ENCODE measurements at places on chromosomes 16 and 17. TPM values are rescaled to one million over a fixed set of nuclear protein-coding genes. Genes with fewer than 3 reads are reported as not detected.

Gene IGSF6
- total RNA-seq = not detected

Gene IL34
- 0.39 TPM for total RNA-seq

- no peak for DNase-seq
These were observed 126.3 kb upstream of the HSBP1 start for GRCh38 chr16:83681381-83681956.

- peak; percentile 64 for DNase-seq
These were observed 7.1 kb upstream of the IL32 start for GRCh38 chr16:3058139-3059030.

GRCh38 chr16:56856876-56857447, 8.0 kb upstream of the SLC12A3 start:
- DNase-seq = no peak

GRCh38 chr16:58970775-58971174, 236.7 kb upstream of the GOT2 start:
- DNase-seq = no peak

DNA sequence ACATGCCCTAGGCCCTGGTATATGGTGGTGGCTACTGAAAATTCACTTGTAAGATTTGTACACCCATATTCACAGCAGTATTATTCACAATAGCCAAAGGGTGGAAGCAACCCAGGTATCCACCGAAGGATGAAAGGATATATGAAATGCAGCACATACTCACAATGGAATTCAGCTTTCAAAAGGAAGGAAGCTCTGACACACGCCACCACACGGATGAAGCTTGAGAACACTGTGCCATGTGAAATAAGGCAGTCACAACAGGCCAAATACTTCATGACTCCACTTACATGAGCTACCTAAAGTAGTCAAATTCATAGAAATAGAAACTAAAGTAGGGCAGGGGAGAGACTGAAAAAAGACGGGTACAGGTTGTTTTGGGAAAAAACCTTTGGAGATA, 2.9 kb downstream of the XPO6 start:
- no peak for DNase-seq

DNA sequence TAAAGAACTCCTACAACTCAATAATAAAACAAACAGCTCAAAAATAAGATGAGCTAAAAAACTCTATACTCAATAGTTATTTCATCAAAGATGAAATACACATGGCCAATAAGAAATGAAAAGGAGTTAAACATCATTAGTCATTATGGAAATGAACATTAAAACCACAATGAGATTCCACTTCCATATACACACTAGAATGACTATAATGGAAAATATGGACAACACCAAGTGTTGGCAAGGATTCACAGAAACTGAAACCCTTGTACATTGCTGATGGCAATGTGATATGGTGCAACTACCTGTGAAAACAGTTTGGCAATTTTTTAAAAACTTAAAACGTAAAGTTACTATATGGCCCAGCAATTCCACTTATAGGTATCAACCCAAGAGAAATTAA, 91.4 kb downstream of the GRIN2A start:
- DNase-seq = no peak

DNA sequence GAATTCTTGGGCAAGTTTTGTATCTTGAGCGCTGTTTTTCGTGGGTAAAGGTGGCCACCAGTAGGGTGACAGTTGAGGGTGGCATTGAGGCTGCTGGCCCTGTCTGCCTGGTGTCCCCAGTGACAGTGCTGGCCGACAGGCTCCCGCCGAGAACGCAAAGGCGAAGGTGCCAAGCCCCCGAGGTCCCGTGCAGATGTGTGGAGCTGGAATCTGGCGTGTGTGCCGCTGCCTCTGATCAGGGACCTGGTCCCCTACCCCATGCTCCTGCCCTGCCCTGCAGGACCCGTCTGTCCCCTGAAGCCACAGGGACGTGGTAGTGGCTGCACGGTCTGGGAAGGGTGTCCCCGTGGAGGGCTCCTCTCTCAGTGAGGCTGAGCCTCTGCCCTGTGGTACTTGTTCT, 3.5 kb downstream of the UBE2I start:
- DNase-seq = no peak

DNA sequence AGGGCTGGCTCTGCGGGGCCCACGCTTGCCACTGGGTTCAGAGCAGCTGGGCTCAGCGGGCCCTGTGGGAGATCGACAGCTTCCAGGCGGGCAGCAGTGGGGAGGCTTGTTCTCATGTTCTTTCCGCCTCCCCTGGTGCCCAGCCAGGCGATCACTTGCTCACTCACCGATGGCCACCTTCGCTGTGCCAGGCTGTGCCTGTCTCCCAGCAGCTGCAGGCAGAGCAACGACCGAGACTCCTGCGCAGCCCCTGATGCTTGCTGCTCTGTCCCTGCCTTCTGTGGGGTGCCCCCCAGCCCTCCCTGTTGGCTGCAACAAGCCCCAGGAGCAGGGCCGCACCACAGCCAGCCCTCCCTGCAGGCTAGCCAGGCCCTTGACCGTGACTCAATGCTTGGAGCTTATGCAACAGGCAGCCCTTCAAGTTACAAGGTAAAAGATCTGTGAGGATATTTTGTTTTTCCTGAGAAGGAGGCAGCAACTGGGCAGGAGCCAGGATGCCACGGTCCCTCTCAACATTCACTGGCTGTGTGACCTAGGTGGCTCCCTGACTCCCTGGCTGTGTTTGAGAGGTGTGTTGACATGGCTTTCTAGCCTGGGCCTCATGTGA, 9.6 kb upstream of the SPNS2 start:
- DNase-seq = no peak

DNA sequence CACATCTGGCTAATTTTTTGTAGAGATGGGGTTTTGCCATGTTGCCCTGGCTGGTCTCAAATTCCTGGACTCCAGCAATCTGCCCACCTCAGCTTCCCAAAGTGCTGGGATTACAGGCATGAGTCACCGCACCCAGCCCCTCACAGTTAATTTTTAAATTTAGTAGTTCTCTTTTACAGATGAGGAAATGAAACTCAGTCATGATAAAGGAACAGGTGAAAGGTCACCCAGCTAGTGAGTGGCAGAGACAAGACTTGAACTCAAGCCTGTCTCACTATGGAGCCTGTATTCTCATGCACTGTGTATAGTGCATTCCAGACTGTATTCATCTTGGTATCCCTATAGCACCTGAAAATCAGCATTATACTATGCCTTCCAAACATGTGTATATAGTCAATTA, 77.1 kb upstream of the WSB1 start:
- no peak for DNase-seq

DNA sequence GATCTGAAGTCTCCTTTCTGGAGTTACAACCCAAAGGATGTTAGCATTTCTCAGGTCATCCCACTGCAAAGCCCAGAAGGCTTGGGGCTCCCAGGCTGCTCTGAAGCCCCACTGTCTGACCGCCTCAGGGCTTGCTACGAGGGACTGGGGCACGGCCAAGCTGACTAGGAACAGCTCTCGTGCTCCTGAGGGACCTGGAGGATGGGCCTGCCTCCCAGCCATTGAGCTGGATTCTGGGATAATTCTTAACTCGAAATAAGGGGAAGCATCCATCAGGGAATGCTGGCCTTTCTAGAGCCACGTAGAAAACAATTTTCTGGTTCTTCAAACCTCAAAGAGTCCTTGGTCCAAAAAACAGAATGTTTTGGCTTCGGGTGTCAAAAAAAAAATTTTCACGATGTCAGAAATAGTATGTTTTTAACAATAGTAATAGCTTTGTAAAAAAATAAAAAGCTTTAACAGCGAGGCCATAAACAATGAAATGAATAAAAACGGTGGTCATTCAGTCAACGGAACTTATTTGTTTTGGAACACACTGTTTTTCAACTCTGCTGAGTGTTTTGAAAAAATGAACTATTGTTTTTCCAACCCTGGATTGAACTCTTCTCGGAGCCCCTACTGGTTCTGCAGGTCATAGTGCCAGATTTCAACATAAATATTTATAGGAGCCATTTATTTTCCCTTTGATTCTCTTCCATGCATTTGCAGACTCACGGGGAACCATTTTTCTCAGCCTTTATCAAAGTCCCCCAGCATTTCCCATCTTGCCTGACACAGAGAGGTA, 16.4 kb upstream of the HERPUD1 start:
- DNase-seq = no peak

DNA sequence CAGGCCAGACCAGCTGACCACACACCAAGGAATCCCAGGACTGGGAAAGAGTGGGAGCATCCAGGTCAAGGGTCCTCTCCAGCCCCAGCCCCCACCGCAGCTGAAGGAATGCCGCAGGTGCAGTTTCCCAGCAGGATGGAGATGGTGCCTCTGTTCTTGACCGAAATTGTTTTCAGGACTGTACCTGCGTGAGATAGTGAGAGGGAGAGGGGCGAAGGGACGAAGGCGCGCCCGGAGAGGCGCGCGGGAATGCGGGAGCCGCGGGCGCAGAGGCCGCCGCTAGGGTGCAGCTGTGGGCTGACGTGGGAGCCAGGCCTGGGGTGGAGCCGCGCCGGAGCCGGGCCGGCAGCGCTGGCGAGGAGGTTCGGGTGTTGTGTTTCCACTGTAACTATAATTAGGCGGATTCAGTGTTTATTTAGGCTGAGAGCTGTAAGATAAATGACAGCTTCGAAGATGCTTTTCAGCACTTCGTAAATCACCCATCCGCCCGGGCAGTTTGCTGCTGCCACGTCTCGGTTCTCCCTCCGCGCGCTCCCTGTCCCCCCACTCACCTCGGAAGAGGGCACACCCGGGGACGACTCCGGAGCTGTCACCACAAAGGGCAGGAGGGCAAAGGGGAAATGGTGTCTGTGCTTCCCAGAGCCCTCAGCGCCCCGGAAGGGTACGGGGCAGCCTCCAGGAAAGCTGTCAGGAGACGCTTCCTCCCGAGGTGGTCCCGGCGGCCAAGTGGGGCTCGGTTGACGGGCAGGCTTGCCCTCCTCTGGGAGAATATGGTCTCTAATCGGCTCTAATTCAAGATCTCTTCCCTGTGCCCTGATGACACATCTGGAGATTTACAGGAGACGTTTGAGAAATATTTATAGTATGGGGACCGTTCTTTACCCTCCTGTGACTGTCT, 38.2 kb downstream of the HOXB1 start:
- peak; percentile 90 for DNase-seq

DNA sequence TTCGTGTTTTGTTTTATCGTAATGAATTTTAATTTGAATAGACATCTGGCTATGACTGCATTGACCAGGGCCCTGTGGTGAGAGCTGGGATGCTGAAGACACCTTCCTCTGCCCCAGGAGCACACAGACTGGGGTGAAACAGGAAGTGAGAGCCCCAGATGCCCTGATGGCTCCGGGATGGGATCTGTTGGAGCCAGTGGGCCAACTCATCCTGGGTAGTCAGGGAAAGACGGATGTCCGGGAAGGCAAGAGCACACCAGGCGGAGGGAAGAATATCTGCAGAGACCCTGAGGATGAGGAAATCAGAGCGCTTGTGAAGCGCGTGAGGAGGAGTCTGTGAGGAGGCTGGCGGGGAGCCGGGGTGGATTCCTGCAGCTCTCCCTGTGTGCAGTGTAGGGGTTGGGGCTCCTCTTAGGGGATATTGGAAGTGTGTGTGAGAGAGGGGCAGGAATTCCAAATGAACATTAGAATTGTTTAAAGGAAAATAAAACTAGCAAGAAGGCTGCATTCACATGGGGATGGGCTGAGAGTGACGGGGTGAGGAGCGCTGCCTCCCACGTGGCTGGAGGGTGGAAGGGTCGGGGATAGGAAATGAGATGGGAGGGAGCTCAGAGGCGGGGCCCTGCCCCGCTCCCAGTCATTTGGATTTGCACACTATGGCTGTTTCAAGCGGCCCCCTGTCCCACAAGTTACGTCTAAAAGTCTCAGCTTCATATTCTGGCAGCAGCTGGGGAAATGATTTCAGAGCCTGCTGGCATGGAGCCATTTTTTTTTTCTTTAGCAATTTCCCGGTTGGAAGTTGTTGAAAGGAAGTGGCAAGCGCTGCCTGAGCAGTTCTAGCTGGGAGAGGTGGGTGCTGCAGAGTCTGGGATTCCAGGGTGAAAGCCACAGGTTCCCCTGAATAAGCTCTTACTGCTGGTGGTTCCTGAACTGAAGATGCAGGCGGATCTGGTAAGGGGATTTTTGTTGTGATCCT, 71.2 kb upstream of the LGALS9 start:
- DNase-seq = peak; percentile 48

DNA sequence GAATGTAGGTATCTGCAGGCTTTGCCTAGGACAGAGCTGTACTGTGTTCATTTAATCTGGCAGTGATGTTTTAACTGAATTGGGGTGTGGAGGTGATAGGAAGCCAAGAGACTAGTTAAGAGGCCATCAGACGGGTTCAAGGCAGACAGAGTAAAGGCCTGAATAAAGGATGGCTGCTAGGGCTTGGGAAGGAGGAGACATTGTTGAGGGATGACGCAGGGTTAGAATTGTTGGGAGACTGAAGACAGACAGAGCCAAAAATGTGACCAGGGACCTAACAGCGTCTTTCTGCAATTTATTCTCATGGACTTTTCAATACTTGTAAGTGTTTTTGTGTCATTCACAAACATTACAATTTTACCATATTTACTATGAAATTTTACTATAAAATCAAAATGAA, 48.6 kb upstream of the MYH10 start:
- DNase-seq = no peak

- no peak for DNase-seq
These were observed 17.5 kb downstream of the GRIN2C start for GRCh38 chr17:74842146-74842598.

DNA sequence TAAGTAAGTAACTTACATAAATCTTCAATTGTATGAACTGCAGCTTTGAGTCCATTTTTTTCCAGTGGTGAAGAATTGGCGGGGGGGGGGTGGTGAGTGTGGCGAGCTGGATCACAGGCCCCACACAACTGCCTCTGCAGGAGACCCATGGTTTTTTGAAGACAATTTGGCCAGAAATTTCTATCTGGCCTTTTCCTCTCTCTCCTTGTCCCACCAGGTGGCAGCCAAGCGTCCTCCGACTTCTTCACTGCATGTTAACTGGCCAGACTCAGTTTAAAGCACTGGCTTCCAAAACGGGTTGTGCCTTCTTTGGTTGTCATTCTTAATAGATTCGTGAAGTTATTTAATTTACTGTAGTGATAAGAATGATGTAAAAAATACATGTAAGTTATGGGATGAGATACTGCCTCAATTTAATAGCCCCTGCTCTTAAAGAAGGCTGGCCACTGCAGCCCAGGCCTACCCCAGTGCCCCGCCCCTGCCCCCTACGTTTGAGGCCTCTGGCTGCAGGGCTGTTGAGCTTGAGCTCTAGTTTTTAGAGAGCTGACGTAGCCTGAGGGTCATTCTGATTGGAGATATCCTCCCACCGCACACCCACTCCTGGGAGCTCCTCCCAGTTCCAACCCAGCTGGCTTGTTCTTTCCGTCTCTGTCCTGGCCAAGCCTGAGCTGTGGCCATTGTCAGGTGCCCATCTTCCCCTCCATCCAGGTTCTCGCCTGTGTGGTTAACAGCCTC, 36.4 kb downstream of the AKAP1 start:
- peak; percentile 29 for DNase-seq

DNA sequence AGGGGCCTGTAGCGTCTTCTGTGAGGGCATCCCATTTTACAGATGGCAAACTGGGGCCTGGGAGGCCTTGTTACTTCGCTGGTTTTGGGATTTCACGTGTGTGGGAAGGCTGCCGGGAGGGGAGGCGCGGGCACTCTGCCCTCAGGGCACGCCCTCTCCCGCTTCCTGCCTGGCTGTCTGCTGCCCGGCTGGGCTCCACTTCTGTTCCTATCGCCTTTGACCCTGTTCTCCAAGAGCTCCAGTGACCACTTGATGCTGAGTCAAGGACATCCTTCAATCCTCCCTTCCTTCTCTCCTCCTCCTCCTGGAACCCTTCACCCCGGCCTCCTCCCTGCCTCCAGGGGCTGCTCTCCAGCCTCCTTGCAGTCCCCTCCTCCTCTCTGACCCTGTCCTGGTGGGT, 16.0 kb downstream of the SPNS3 start:
- DNase-seq = no peak

All from Calu3 (cell line).